ENCODE measurements at places on chromosomes 1 and 21. TPM values are rescaled to one million over a fixed set of nuclear protein-coding genes. Genes with fewer than 3 reads are reported as not detected.

The LPGAT1 gene
- total RNA-seq: 35.6 TPM

The TRNP1 gene
- 2.0 TPM for total RNA-seq

DNA sequence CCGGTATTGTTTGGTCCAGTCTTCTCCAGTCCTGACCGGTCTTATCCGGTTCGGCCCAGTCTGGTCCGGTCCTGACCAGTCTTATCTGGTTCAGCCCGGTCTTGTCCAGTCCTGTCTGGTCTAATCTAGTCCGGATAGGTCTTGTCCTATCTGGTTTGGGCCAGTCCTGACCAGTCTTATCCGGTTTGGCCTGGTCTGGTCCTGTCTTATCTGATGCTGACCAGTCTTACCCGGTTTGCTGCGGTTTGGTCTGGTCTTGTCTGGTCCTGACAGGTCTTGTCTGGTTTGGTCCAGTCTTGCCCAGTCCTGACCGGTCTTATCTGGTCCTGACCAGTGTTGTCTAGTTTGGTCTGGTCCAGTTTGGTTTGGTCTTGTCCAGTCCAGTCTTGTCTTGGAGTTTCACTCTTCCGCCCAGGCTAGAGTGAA, 30.1 kb downstream of the DHX9 start:
- peaks cover 17% of the 10 kb centered on the region for H3K4me1 ChIP-seq
- H3K27ac ChIP-seq: no peak overlapping the region
- DNase-seq: no peak
- no peaks in the 10 kb centered on the region for H3K27me3 ChIP-seq

DNA sequence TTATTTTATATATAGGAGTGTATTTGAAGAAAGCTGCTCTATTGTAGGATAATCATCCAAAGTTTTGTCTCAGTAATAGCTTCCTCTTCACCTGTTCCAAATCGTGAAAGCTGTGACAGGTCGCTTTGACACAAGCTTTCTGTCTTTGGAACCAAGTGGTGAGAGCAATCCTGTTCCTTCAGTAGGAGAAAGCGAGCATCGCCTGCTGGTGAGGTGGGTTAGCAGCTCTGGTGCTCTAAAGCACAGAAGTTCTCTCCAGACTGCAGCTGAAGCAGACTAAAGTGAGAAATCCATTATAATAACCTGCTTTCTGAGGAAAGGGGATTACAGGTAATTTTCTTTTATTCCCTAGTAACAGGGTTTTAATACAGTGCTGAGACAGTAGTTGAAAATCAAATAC, 803.8 kb downstream of the ADGRL2 start:
- no peaks in the 10 kb centered on the region for H3K27me3 ChIP-seq
- H3K4me3 ChIP-seq: no peak overlapping the region

DNA sequence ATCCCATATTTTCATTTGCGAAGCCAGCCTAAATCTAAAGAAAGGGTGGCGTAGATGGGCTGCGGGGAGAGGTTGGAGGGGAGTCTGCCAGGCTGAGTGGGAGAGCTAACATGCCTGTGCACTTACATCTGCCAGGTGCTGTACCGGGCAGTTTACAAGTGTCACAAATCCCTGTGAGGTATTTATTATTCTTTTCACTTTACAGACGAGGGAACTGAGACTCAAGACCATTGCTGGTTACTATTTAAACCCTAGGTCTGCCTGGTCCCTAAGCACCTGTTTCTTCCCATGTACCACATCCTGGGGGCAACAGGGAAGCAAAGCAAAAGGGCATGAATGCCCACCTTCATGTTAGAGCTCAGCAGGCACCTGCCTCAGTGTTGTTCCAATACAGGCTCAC, 19.4 kb upstream of the EFNA1 start:
- H3K27me3 ChIP-seq: peaks cover 11% of the 10 kb centered on the region
- no peak for DNase-seq
- H3K36me3 ChIP-seq: no peaks in the 10 kb centered on the region
- H3K4me3 ChIP-seq: no peak overlapping the region
- no peaks in the 10 kb centered on the region for H3K4me1 ChIP-seq
- H3K27ac ChIP-seq: no peak overlapping the region

GRCh38 chr21:17725339-17725738, 93.8 kb downstream of the C21orf91 start:
- no peak overlapping the region for H3K4me3 ChIP-seq
- no peaks in the 10 kb centered on the region for H3K4me1 ChIP-seq
- H3K36me3 ChIP-seq: no peaks in the 10 kb centered on the region
- H3K27me3 ChIP-seq: no peaks in the 10 kb centered on the region
- DNase-seq: no peak

DNA sequence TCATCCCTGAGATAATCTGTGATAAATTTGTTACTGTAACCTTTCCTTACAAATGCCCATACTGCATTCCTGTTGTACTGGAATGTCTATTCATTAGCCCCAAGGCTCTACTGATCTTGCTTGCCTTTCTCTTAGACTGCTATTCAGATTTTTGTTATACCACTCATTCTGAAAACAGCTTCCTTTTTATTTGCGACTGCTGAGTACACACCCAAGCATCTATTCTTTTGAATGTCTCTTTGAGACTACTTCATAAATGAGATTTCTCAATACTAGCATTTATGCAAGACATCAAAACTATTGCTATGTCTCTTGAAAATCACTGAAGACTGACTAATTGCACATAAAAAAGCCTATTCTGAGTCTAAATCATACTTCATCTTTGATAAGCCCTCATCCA, 38.6 kb downstream of the DENND1B start:
- no peak overlapping the region for H3K27ac ChIP-seq
- peaks cover 36% of the 10 kb centered on the region for H3K4me1 ChIP-seq
- no peak for DNase-seq
- H3K27me3 ChIP-seq: no peaks in the 10 kb centered on the region

DNA sequence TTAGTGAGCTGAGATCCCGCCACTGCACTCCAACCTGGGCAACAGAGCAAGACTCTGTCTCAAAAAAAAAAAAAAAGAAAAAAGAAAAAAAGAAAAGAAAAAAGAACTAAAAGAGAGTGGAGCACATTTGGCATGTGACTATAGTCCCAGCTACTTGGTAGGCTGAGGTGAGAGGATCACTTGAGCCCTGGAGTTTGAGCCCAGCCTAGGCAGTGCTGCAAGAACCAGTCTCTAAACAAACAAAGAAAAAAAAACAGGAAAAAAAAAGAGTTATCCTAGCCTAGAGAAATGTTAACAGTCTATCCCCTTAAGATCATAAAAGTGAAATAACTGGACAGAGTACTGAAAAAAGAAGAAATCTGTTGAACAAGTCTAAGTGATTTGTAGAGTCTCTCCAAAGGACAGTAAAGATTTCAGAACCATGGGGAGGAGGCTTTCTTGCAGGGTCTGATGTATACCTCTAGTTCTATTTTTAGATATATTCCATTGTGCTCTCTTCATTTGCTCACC, 4.5 kb upstream of the PRDX1 start:
- no peak for DNase-seq
- peaks cover 4% of the 10 kb centered on the region for H3K27me3 ChIP-seq
- H3K4me1 ChIP-seq: peaks cover 26% of the 10 kb centered on the region
- no peak overlapping the region for H3K27ac ChIP-seq
- H3K36me3 ChIP-seq: no peaks in the 10 kb centered on the region

DNA sequence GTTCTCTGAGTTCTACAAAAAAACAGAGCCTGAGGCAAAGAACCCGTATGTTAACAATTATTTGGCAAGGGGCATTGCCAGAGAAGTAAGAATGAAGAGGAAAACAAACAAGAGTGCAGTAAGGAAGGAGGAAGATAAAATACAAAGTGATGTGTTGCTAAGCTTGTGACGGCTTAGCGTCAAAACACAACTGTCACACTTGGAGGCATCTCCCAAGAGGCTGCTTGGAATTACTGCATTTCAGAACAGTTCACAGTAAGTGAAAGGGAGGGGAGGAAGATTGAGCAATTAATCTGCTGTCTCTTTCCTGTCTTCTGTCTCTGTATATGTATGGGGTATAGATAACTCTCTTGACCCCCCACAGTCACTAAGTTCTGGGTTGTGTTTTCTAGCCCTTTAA, 1017.0 kb upstream of the TMPRSS15 start:
- no peaks in the 10 kb centered on the region for H3K27me3 ChIP-seq
- no peak overlapping the region for H3K27ac ChIP-seq
- H3K4me3 ChIP-seq: no peak overlapping the region
- no peaks in the 10 kb centered on the region for H3K4me1 ChIP-seq
- no peaks in the 10 kb centered on the region for H3K36me3 ChIP-seq
- no peak for DNase-seq

Measured in activated T-helper 1 cell treated with anti-CD3 and anti-CD28 coated beads, Interleukin-12 subunit alpha, Interleukin-12 subunit beta, Interleukin-2, Interleukin-4 antibody, amounts not matched to agents 30 ng/mL and 10 ng/mL and 1 ng/mL, durations not matched to agents 14 hours and 24 hours and 36 hours (primary cell).